Germinal center (tissue), 1 donor: ENCODE measurements at places on chromosomes 11 and 22.

DNA sequence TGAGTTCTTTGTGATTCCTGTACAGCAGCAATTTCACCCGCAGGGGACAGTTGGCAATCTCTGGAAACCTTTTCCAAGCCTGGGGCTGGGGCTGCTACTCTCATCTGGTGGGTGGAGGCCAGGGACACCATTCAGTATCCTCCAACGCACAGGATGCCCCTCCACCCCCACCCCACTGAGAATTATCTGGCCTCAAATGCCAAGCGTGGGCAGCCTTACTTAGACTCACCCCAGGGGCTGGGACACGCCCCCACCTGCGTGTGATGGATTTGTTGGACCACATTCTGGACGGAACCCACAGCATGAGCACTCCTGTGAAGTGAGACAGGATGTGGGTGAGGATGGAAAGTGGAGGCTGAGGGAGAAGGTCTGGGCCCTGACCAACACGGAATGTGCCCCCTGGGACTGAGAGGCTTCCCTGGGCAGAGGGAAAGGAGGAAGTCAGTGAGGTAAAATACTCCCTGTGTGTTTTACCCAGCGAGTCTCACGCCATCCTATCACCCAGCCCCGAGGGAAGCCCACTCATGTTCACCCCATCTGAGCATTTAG lies 13.7 kb downstream of the RASD2 start:
- DNase-seq, result no peak

- DNase-seq, result no peak
These were observed 2.4 kb downstream of the MICAL2 start for GRCh38 chr11:12112750-12113149.

GRCh38 chr11:64723117-64723906 lies at the start of gene NRXN2:
Gene NRXN2 (minus strand): TSS chr11:64723197. CDS start chr11:64713699, 9,498 bp downstream.
- DNase-seq, result peak; percentile 94

DNA sequence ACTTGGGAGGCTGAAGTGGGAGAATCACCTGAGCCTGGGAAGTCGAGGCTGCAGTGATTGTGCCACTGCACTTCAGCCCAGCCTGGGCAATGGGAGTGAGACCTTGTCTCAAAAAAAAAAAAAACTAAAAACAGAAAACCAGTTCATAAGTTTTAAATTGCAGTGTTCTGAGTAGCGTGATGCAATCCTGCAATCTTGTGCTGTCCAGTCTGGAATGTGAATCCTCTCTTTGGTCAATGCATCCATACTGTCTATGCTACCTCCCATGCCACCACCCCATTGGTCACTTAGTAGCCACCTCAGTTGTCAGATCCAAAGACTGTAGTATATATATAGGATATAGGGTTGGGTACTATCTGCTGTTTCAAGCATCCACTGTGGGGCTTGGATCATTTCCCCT lies 11.1 kb downstream of the YAP1 start:
- no peak for DNase-seq

GRCh38 chr11:14148653-14149273 lies 186.2 kb downstream of the SPON1 start:
- DNase-seq, result no peak

GRCh38 chr11:94993400-94993943 lies 20.0 kb downstream of the KDM4D start:
- no peak for DNase-seq

DNA sequence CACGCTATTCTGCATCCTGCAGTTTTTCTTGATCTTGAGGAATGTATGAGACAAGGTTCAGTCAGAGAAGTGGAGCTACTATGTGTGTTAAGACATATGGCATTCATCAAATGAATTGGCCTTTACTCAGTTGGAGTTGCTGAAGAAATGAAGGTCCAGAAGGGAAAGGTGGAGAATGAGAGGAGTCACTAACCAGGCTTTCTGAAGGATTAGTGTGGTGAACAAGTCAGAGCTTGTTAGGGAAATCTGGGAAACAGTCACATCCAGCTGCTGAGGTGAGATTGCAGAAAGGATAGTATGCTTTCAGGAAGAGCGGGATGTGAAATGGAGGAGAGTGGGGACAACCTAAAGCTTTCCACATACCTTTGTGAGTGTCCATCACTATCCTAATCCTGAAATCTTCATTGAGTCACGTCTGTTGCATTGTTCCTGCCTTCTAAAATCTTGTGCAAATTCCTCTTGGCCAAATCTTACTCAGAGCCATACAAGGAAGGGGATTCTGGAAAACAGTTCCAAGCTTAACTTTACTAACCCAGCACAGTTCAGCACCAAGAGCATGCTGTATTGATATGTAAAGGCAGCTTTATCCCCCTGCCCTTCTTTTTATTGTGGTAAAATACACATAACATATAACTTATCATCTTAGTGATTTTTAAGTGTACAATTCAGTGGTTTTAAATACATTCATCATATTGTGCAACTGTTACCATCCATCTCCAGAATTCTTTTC lies 11.4 kb upstream of the PITPNB start:
- no peak for DNase-seq

GRCh38 chr11:13140028-13140870 lies 131.1 kb downstream of the RASSF10 start:
- DNase-seq, result no peak

DNA sequence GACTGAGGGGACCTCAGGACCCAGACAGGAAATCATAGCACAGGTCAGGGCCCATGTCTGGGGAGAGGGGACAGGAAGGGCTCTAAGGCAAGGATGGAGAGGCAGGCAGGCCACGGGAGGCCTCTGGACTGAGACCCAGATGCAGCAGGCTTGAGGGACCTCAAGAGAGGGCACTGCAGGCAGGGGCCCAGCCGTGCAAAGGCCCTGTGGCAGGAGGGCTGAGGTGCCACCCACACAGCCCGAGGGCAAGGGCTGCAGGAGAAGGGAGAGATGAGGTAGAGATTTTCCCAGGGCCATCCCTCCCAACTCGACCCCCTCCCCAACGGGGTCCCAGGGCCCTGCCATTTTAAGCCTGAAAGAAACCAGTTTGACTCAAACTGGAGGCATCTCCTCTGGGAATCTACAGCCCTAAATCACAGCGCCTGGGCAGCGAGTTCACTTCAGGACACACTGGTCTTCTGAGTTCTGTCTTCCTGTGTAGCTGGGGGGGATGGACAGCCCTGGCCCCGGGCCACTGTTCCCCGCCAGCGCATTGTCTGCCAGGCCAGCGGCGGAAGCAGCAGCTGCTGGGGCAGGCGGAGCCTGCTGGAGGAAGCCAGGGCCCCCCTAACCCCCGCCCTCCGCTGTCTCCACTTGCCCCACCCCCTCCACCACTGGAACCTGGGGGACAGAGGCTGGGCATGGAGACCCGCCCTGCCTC lies 20.3 kb upstream of the WNT7B start:
- DNase-seq, result no peak
